ENCODE measurements at places on chromosomes 1 and 21.

DNA sequence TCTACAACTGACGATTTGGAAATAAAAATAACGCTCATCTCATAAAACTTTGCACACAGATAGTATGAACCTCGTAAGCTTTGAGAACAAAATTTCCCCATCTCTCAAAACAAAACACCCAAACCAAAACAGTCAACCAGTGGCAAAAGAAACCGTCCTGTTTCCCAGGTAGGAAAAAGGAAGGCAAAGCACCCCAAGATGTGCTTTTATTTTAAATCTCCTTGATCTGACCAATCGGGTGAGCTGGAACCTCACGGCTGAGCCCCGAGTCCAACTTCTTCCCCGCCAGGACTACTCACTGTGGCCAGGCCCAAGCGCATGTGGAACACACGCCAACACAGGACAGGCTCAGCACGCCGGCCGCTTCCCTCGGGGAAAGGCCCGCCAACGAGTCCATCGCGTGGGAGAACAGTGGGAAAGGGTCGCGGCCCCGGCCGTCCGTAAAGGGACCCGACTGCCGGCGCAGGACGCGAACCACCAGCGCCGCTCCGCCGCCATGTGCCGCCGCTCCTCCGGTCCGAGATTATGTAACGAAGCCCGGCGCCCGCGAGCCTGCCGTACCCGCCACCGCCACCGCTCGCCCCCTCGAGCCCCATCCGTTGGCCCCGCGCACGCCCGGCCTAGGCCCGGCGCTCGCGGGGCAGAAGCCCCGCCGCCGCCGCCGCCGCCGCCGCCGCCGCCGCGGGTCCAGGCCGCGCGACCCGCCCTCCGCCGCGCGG lies 759 bp downstream of the AHCTF1 start:
- DNase-seq, result peak; percentile 16

- no peak for DNase-seq
Observed at GRCh38 chr1:31027693-31028526, 37.6 kb downstream of the PUM1 start.

DNA sequence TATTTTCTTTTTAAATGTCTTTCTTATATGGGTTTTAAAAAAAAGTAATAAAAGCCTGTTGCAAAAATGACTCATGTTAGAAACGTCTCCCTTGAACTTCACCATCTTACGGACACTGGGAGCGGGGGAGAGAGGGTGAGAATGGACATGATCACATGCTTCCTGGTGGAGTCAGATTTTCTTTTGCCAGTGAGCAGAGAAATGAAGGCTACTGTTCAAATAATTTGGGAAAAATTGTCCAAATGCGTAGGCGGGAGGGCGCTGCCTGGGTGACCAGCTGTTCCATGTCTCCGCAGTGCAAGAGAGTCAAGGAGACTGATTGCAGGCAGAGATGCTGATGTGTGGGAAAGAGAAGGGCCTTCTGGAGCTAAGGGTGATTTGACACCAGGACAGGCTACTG lies 23.1 kb downstream of the EIF2D start:
- DNase-seq, result no peak

DNA sequence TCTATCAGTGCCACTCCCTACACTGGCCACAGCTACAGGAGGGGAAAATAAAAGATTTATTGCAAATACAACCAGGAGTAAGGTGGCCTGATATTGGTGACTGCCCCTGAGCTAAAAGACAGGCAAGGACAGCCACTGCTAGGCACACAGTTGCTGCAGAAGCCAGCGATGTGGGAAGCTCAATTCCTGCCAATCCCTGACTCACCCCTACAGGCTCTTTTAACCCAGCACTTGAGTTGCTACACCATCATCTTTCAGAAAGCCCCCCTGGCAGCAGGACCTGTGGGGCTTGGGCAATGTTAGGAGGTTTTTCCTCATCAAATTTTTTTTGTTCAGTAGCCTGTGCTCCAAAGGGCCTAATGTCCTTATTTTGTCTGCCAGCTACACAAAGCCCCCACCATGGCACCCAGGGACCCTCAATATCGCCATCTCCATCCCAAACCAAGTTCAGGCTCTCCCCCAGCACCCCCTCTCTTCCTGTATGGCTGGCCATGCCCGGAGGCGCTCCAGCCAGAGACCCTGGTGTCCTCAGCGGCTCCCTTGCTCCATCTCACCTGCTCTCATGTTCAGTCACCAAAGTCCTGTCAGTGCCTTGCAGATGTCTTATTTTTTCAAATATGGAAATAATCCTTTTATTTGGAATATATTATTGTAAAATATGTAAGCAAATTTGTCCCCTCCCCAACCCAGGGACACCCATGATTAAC lies 13.4 kb downstream of the CLEC20A start:
- no peak for DNase-seq

- no peak for DNase-seq
Observed at GRCh38 chr1:229507502-229507901, 639 bp downstream of the NUP133 start.

- DNase-seq, result no peak
Observed at GRCh38 chr1:32122151-32122550, 14.3 kb downstream of the KPNA6 start.

DNA sequence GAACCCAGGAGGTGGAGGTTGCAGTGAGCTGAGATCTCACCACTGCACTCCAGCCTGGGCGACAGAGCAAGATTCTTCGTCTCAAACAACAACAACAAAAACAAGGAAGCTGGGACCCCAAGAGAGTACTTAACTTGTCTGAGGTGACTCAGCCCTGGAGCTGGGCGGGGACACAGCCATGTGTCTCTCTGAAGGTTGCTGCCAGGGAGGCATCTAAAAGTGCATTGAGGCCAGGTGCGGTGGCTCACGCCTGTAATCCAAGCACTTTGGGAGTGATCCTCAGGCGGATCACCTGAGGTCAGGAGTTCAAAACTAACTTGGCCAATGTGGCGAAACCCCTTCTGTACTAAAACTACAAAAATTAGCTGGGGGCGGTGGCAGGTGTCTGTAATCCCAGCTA lies 7.7 kb downstream of the IFI6 start:
- no peak for DNase-seq

DNA sequence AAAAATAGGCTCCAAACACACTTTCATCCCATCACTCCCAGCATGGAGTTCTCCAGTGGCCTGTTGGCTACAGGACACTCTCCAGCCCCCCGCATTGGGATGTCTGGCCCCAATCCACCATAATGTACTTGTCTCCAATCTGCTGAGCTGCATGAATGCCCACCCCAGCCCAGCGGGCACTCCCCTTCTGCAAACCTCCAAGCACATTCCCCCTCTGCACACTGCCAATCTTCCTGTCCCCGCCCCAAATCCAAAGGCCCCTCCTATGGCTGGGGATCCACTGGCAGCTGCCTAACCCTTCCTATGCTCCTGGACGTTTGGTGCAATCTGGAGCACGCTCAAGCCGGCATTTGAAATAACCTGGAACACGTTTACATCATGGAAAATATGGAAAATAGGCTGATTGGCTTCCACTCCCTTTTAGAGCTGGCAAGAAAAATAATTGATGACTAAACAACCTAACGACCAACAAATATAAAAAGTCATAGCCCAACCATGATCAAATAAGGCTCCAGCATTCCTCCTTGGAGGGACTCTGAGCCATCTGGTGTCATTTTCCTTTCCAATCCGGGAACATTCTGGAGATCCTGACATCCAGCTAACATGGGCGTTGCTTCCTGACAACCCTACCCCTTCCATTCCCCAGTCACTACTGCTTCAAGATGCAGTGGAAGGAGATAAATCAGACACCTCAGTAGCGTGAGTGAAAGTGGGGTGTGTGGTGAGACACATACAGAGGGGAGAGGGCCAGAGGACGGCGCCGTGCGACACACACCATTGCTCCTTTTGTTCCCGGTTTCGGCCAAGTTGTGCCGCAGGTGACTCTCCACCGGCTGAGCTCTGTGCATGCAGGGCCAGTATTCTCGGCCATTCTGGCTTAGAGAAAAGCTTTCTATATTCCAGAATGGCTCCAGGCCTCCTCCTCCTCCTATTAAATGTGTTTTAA lies 41.6 kb downstream of the PDE9A start:
- DNase-seq, result peak; percentile 92

GRCh38 chr1:71737768-71738167 lies 544.6 kb downstream of the NEGR1 start:
- DNase-seq, result no peak

DNA sequence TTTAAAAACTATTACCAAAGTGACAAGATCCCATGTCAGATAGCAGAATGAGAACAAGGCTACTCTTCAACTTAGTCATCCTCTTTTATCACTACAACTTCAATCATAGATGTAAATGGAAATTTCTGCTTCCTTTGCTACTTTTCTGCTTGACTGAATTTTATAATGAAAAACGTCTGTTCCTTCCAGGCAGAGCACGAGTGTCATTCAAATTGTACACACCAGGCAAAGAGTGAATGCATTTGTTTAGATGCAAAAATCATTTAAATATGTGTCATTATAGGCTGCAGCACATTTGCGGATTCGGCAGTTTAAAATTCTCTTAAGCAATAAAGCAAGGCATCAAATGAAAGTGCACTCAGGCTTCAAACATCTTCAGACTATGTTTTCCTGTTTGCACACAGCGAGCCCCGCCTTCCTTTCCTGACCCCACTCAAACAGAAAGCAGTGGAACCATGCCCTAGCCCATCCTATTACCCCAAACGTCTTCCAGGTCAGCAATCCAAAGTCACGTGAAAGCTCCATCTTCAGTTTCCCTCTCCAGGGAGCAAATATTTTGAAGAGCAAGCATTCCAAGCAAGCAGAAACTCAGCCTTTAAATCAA lies 99.6 kb downstream of the APP start:
- no peak for DNase-seq

DNA sequence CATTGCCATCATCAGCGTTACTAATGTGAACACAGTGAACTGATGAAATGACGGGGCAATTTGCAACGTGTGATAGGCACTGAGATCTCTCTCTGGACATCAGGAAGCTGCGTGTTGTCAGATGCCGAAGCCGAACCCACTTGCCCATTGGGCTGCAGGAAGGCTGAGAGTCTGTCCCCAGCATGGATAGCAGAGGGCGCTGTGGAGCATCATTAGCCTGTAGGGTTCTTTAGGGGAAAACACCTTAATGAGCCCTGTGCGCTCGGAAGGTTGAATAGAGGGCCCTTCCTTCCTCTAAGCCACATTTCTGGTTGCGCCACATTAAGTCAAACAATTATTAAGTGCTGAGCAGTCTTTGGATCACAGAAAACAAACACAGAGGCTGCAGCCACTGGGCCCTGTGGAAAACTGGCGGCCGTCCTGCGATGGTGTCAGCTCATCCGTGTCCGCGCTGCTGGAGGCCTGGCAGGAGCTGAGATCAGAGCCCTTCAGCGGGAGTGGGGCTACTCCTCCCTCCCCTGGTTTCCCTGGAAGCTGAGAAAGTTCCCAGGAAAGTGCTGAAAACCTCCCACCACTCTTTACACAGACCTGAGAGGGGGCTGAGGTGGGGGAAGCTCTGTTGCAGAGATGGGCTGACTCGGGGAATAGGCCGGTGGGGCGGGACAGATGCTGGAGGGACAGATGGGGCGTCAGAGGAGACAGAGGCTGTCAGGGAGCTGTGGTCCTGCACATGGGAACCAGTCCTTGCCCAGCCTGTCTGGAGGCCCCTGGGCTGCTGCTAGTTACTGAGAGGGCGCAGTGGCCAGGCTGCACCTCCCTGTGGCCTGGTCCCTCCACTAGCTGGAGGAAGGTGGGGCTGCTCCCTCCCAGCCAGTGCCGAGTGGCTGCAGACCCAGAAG lies 12.7 kb downstream of the TFF2 start:
- DNase-seq, result peak; percentile 10

- DNase-seq, result no peak
Observed at GRCh38 chr1:186848509-186849130, 19.9 kb downstream of the PLA2G4A start.

DNA sequence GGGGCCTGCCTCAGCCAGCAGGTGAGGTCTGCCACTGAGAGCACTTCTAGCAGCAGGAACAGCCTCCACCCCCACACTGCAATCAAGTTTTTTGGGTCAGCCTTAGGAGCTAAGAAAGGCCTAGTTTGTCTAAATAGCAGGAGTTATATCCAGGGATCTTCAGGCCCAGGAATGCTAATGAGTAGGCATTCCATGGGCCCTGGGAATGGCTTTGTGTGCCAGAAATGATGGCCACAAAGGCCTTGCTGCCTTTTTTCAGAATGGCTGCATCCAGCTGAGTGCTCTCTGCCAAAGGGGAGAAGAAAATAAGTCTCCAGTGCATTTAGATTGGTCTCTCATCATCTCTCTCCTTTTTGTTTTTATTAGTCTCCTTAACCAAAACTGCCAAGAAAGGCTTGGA lies 2.8 kb downstream of the MRTO4 start:
- no peak for DNase-seq

- no peak for DNase-seq
Observed at GRCh38 chr1:94324178-94324544, 86.8 kb upstream of the ARHGAP29 start.

DNA sequence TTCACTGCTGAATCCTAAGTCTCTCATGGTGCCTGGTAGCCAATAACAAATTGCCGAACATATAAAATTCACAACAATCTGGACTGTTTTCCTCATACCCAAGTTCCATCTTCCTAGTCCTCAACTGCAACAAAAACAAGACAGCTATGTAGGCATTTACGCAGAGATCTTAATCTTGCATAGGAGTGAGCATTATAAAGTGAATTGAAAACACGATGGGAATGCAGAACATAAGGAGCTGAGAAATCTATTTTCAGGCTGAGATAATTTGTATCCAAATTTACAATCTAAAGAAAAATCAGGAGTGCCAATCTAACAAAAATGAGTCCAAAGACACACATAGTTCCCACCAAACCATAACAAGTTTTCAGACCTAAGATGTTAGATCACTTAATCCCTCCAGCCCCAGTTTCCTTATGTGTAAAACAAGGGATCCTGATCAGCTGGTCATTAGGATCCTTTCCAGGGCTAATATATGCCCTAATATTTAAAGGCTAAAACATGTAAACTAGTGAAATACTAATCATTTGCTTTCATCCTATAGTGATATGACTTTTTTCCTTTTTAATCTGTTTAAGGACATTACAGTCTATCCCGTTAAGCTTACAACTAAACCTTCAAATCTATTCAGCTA lies 1.9 kb downstream of the SLC16A1 start:
- DNase-seq, result no peak

GRCh38 chr1:180248176-180248575 lies 18.1 kb downstream of the LHX4 start:
- DNase-seq, result no peak

DNA sequence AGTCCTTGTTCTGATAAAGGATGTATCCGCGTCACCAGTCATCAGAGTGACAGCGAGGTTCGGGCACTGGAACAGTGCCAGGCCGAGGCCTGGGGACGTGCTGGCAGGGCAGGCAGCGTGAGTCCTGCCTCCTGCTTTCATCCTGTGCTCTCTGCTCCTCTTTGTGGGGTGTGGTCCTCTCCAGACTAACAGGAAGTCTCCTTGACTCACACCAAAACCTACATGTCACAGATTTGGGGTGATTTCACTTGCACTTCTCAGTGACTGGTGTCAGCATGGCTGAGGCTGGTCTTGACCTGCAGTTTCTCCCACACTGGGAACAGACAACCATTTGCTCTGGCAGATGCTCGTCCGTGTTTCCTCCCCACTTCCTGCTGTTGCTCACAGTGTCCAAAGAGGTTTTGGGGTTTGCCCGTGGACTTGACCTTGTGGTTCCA lies 8.8 kb upstream of the NLRP3 start:
- no peak for DNase-seq

Measured in NCI-H446 (cell line).